Hypothalamus (tissue), 51 donors: ENCODE measurements at places on chromosomes 2 and 18.

GRCh38 chr2:236168110-236169080 lies at the start of gene GBX2:
GBX2 (minus strand) TSS chr2:236168386; CDS start chr2:236167971, 415 bp downstream.
- no peak for DNase-seq

DNA sequence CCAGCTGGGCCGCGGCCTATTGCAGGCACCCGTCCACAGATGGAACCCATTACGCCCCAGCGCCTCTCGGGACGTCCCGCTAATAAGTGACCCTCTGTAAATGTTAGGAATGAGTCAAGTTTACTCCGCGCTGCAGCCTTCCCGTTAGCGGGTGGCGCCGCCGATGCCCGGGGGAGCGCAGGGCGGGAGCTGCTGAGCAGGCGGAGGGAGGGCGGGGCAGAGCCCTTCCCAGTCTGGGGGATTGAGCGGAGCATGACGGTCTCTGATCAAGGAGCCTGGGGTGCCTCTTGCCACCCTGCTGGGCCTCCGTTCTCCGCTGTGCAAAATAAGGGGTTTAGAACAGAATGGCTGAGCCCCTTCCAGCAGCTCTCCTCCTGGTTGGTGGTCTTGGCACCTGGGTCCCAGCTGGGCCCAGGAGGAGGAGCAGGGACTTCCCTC lies 10.5 kb downstream of the CROCC2 start:
- peak; percentile 27 for DNase-seq

DNA sequence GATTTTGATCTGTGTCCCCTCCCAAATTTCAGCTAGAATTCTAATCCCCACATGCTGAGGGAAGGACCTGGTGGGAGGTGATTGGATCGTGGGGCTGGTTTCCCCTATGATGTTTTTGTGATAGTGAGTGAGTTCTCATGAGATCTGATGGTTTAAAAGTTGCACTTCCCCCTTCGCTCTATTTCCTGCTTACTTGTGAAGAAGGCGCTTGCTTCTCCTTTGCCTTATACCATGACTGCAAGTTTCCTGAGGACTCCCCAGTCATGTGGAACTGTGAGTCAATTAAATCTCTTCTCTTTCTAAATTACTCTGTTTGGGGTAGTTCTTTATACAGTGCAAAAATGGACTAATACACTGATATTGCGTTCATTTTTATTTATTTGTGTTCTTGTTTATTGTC lies 636.8 kb upstream of the LINC00305 start:
- no peak for DNase-seq

GRCh38 chr2:136801661-136802060 lies 36.3 kb downstream of the THSD7B start:
- no peak for DNase-seq

DNA sequence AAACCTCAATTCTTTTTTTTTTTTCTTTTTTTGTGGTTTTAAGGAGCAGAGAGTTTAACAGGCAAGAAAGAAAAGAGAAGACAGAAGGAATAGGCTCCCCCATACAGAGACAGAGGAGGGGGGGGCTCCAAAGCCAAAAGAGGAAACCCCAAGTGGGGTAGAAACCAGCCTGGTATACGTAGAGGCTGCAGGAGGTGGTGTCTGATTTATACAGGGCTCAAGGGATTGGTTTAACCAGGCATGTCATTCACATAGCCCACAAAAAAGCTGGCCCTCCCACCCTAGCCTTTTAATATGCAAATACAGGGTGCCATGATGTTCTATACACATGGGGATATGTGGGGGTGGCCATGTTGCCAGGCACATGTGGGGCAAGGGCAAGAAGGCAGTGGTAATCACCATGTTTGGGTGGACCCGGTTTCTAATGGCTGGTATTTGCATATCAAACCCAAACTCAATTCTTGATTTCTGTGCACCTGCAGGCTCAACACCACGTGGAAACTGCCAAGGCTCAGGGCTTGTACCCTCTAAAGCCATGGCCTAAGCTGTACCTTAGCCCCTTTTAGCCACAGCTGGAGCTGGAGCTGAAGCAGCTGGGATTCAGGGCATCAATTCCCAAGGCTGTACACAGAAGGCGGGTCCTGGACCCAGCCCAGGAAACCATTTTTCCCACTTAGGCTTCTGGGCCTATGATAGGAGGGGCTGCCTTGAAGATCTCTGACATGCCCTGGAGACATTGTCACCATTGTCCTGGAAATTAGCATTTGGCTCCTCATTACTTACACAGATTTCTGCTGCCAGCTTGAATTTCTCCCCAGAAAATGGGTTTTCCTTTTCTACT lies 170.3 kb downstream of the MAIP1 start:
- DNase-seq: no peak

DNA sequence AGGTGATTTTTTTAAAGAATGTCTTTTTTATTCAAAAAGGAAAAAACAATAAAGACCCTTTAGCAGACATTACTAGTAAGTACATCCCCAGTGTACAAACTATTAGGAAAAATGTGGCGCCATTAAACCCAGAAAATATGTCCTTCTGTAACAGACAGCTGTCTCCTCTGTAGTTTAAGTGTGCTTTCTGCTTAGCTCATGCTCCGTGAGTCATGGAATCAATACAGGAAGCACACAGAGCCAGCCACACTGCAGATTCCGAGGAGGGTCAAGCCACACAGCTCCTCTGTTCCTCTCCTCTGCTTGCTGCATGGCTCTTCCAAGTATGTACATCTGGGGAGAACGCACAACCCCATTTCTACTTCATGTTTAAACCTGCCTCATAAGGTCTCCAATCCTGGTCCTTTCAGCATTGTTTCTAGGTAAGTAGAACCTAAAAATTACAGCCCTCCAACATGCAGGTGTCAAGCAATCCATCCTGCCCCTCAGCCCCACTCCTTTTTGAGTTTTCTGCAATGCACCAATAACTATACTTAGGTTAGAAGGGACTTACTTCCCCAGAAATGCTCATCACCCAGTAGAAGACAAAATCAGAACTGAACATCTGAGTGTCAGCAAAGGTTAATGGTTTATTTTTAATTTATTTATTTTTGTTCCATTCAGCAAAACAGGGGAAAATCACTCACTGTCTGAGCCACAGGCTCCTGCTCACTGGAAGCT lies 37.5 kb downstream of the ACVR1 start:
- no peak for DNase-seq

DNA sequence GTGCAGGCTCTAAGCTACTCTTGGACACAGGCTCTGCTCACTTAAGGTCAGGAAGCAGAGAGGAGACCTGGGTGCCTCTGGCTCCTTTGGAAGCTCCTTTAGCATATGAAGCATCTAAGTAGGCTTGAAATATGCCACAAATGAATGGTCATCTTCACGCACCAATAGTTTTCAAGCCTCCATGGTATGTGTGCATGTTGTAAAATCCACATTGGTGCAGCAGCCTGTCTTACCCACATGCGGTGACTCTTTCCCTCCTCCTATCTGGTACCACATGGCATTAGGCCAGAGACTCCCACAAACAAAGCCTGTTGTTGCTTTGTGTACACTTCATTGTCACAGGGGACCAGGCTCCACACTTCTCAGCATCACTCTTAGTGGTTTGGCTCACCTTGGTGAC lies 442.2 kb upstream of the RAB12 start:
- no peak for DNase-seq

GRCh38 chr2:121095257-121096080 lies 189.5 kb downstream of the TFCP2L1 start:
- DNase-seq: no peak

DNA sequence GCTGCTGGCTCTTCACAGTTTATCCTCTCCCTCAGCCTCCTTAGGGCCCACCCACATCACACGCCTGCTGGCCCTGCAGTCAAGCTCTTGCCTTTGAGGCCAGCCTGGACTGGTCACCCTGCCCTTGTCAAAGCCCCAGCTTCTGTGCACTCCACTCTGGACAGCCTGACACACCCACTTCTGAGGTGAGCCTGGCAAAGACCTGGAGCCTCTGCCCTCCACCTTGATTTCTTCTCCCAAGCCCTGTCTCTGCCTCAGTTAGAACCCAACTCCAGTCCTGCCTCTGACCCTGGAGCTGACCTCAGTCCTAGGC lies 37.0 kb upstream of the TAF1B start:
- no peak for DNase-seq

GRCh38 chr18:71115261-71115660 lies 826.4 kb downstream of the SOCS6 start:
- no peak for DNase-seq

DNA sequence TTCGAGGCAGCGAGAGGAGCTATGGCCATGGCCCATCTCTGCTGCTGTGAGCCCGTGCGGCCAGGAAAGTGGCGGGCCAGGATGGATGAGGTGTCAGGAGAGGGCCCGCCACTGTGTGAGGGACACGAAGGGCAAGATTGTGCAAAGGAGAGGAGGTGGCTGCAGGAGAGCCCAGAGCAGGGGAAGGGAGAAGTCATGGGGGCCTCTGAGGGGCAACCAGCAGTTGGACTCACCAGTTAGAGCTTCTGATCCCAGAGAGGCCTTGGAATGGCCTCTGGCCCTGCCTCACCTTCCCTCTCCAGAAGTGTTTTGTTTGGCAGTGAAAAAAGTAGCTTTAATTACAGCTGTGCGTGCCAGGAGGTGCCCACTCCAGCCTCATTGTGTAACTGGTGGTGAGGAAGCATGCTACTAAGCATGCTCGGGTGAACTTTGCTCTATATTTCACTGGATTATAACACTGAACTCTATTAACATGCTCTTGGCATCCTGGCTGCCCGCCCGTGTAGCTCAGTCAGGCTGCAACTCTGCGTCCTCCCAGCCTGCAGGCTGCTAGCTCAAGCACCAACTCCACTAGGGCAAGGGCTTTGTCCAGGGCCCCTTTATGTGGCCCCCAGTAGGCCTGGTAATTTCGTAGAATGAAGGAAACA lies 34.2 kb downstream of the IMPA2 start:
- DNase-seq: no peak

DNA sequence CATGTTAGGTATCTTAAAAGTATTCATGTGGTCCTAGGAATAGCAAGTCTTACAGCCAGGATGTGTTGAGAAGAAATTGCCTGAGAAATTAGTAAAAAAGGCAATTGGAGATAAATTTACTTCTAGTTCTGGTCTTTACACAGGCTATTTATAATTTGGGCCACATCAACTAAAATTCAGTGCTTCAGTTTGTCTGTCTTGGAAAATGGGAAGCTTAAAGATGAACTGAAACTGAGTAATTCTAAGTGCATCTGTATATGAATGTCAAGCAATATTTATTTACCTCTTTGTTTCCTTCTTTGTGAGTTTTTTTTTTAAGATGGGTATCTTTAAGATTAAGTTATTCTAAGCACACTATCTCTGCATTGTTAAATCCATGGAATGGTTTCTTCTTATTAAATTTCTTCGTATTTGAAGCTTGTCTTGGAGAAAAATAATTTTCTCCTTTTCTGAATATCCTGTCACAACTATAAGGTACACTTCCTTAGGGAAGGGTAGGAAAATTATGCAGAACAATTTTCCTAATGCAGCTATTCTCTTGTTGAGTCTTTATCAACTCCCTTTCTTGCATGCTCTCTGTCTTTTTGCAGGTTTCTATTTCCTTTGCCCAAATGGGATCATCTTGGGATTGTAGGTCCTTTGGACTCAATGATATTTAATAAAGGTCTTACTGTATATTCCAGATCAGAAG lies 39.7 kb upstream of the MMADHC start:
- DNase-seq: no peak

DNA sequence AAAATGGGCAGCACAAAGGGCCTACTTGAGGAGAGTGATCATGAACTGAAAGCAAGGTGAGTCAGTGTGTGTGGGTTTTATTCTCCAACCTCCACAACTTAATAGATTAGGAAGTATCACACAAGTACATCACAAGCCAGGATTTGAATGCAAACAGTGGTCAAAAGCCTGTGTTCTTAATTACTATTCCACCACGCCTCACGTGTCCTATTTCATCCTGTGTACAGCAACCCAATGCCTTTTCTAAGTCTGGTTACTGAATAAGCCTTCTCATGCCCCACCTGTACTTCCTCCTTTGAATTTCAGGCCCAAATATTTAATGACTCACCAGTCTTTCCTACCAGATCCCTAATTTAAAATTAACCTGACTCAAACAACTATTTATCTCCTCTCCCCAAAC lies 755.7 kb upstream of the SLC8A1 start:
- no peak for DNase-seq

GRCh38 chr2:119431155-119431975 lies at the start of gene TMEM37:
TMEM37 (plus strand) TSS chr2:119431854; CDS start chr2:119431904, 50 bp downstream.
- no peak for DNase-seq

DNA sequence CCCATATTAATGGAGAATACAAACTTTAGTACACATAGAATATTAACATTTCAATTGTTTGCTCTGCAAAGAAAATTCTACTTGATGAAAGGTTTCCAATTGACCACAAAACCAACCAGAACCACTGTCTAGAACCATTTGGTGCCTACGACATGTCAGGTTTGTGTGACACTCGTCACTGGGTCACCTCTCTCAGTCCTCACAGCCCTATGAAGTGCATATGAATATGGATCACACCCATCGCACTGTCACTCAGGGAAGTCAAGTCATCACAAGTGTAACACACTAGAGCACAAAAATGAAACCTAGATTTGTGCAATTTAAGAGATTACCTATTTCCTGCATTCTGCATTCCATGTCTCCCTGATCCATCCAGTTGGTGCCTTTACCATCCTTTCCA lies 43.7 kb downstream of the PTPN2 start:
- no peak for DNase-seq

DNA sequence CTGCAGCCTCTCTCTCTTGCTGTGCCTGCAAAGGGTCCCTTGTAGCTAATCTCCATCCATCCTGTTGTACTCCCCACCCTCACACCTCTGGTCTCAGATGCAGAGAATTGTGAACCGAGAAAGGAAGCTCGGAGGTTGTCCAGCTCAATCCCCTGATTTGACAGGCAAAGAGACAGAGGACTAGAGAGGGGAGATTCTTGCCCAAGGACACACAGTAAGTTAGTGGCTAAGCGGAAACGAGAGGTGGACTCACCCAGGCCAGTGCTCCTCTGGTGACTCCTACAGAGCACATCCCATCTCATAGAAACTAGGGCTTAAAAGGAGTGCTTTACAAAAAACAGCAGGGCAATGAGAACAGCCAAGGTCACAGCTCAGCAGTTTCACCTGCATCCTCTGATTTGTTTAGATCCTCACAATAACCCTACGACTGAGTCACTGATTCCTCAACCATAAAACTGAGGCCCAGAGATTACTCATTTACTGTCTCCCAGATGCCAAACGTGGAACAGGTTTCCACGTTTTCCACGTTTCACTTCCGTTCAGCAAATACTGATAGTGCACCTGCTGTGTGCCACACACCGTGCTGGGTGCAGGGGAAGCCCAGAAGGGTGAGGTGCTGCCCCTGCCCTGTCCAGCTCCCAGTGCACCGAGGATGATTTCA lies 22.1 kb downstream of the EHD3 start:
- no peak for DNase-seq

DNA sequence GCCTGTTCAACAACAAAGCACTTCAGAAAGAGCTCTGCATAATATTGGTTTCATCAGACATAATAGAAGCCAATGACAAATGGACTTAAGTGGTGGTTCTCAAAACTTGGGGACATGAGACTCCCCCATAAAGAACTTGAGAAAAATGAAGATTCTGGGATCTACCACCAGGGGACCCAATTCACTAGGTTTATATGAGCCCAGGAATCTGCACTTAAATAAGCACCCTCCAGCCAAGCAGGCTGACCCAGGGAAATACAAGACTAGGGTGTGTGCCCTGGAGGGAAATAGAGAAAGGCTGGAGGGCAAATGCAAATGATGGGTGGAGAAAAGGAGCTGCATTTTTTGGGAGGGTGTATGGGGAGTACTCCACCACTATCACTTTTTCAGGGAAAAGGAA lies 52.5 kb downstream of the SATB2 start:
- no peak for DNase-seq
